ENCODE measurements at places on chromosomes 2 and 18.

- no peak for DNase-seq
Measured at GRCh38 chr2:201172279-201172678, 10.7 kb upstream of the CASP10 start.

DNA sequence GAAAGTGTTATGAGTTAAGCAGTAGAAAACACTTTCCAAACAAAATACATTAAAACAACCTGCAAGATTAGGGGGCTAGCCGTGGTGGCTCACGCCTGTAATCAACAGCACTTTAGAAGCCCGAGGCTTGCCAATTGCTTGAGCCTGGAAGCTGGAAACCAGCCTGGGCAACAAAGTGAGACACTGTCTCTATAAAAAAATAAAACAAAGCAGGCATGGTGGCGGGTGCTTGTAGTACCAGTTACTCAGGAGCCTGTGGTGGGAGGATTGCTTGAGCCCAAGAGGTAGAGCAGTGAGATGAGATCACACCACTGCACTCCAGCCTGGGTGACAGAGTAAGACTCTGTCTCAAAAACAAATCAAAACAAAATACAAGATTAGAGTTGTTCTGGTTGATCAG, 208.3 kb downstream of the ERBB4 start:
- no peak for DNase-seq

- no peak for DNase-seq
Measured at GRCh38 chr2:16775899-16776231, 110.2 kb upstream of the CYRIA start.

DNA sequence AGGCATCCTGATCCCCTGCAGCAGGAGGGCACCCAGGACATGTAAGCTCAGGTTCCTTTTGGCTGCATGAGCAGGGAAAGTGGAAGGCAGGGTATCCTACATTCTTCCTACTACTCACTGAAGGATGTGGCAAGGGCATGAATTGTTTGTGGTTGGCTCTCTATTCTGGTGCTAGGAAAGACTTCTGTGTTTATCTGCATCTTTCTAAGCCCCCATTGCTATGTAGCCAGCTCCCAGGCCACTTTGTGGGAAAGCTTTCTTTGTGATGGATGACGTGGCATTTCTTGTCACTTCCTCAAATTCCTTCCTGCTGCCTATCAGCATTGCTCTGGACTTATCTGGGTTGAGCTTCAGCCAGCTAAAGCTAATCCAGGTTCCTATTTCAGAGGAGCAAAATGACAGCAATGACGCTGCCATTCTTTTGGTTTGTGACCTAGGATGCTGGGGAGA, 46.2 kb downstream of the MEIS1 start:
- no peak for DNase-seq
